Amygdala (tissue), 56 donors: ENCODE measurements at places on chromosomes 13 and 19.

DNA sequence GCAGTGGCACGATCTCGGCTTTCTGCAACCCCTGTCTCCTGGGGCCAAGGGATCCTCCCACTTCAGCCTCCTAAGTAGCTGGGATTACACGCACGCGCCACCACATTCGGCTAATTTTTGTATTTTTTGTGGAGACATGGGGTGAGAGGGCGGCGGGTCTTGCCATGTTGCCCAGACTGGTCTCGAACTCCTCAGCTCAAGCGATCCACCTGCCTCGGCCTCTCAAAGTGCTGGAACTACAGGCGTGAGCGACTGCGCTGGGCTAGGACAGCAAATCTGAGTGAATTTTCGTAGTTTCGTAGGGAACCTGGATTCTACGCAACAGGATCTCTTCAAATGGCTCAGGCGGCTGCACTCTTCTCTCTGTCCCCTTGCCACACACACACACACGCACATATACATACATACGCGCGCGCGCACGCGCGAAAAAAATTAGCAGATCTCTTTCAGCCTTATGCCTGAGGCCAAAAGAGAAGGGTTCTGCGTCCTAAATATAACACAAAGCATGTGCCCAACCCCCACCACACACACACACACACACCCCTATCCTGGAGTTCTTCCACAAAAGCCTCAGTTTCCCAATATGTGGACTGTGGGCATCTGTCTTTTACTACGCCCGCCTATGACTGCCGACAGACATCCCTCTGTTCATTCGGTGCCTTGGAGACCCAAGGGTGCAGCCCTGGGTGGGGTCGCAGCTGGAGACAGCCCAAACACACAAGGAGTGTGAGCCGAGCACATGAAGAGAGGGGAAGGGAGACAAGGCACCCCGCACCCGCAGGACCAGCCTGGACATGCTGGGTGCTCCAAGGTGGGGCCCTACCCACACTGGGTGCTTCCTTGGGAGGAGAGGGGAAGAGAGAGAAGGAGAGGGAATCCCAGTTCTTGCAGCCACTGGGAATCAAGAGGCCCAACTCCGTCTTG lies 616 bp downstream of the PINLYP start:
- no peak for DNase-seq

DNA sequence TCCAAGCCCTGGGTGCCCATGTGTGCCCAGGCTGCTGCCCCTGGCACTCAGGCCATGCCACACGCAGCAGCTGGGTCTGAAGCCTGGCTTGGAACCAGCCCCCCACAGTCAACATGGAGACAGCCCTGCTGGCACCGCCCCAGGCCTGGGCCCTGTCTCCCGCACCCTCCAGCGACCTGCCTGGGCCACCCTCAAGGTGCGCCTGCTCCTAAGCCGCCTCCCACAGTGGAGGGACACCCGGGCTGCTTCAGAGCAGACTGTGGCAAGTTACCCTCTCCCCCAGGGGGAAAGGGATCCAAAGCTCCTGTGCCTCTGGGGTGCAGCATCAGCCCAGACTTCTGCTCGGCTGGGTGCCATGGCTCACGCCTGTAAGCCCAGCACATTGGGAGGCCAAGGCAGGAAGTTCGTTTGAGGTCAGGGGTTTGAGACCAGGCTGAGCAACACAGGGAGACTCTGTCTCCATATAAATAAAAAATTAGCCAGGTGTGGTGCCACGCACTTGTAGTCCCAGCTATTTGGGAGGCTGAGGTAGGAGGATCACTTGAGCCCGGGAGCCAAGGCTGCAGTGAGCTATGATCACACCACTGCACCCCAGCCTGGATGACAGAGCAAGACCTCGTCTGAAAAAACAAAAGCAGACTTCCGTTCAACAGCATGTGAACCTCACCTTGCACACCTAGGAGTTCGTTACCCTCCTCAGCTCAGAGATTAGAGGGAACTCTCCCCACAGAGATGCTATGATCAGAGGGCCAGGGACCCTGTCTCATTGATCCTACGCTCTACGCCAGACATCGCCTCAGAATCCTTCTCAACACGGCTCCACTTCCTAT lies 15.6 kb downstream of the ELL start:
- no peak for DNase-seq

- DNase-seq, result no peak
Observed at GRCh38 chr19:29247051-29247450, 34.1 kb upstream of the UQCRFS1 start.

GRCh38 chr19:5231857-5232678 lies 108.5 kb downstream of the PTPRS start:
- DNase-seq, result no peak

DNA sequence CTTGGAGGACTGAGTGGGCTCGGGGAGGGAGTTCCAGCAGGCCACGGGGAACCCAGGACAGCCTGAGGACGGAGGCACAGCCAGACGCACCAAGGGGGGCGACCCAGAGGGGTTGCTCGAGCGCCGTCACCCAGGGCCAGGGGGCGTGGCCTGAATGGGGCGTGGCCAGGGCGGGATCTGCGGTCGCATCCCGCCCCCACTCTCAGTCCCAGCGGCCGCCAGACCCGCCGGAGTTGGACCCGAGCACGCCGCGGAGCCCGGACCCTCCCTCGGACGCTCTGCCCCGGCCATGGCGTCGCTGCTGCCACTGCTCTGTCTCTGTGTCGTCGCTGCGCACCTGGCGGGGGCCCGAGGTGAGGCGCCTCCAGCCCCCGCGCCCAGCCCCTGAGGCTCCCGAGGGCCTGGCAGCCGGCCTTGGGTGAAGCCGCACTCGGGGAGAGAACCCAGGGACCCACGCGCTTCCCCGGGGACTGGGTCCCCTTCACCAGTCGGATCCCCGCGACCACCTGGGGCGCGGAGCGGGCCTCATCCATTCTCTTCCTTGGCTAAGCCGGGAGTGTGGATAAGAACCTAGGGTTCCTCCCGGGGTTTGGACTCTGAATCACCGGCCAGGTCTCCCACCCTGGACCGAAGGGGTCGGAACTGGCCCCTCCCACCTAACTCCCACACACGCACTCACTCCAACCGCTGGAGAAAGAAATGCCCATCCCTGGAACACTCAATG lies at the start of gene CILP2:
Gene CILP2 (plus strand): TSS at position 205 of the 724 bp plus-strand sequence. CDS start 85 bp downstream, at position 290.
- DNase-seq, result no peak

GRCh38 chr13:40472427-40473220 lies 193.8 kb downstream of the FOXO1 start:
- DNase-seq, result no peak

- no peak for DNase-seq
Observed at GRCh38 chr13:63345835-63346234, 1930.2 kb upstream of the PCDH20 start.

DNA sequence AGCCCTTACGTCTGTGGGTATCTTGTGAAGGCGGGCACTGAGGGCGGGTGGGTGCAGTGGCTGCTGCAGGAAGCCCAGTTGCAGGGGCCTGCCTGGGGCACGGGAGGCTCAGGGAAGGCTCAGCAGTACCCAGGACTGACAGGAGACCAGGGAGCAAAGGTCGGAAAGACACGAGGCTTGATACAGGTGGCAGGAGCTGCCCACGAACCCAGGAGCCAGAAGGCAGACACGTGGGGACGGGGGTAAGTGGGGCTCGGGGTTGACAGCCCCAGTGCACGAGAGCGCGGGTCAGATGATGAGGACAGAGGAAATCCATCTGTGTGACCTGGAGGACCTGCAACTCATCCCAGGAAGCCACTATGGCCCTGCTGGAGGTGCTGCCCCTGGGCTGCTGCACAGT lies 25.3 kb downstream of the ELAVL1 start:
- no peak for DNase-seq

DNA sequence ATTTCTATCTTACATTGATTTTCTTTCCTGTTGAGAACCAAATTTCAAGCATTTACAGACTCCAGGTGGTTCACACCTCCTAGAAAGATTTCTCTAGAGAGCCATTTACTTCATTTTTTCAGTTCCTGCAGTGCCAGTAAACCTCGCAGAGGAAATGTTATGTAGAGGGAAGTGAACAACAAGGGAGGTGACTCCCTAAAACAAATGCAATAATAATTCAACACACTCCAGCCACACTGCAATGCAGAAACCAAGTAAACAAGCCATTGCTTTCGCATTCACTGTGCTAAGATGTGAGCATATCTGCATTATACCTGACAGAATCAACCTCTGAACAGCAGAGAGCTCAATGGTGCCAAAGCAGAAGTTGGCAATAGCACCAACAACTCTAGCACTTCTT lies 215.1 kb downstream of the RBM26 start:
- DNase-seq, result no peak

DNA sequence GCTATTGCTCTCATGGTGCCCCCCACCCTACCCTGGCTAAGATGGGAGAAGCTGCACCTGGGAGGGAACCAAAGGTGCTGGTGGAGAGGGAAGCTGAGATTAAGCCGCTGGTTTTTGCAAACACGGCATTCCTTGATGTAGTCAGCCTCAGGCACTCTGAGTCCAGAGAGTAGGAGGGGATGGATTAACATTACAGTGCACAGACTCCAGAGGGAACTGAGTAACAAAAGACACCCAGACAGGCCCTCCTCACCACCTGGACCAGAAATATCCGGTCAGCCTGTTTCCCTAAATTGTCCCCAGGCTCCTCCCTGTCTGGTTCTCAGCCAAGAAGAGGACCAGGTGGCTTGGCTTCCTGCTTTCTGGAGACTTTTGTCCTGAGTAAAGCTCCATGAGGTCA lies 28.9 kb upstream of the PABPC3 start:
- DNase-seq, result no peak

GRCh38 chr13:38213314-38213713 lies 136.3 kb upstream of the UFM1 start:
- DNase-seq, result no peak

- DNase-seq, result peak; percentile 89
Observed at GRCh38 chr19:37077934-37078716, at the start of gene ZNF420. ZNF420 (plus strand) TSS chr19:37078433; CDS start chr19:37089119, 10,686 bp downstream.

DNA sequence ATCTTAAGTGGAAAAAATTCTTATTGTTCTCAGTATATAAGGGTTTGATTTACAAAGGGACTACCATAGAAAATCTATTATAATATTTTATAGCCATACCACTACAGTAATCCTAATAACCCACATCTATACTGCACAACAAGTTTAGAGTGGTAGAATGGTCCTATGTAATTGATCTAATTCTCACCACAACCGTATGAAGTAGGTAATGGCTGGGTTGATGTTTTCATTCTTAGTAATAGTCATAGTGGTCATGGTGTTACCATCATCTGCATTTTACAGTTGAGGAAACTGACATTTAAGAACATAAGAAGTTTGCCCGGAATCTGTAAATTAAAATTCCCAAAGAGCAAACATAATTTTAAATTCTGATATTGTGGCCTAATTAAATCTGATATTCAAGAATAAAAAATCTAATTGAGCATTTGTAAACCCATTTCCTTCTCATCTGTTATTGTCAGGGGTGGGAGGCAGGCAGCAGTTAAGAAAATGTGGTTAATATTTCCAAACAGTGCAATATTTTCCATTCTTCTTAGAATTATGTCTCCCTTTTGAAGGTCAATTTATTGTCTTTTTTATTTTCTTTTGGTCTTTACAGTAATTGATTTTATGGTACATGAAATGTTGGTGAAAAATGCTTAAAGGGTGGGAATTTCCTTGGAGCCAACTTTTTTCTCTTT lies 65.6 kb downstream of the DHRS12 start:
- DNase-seq, result no peak

DNA sequence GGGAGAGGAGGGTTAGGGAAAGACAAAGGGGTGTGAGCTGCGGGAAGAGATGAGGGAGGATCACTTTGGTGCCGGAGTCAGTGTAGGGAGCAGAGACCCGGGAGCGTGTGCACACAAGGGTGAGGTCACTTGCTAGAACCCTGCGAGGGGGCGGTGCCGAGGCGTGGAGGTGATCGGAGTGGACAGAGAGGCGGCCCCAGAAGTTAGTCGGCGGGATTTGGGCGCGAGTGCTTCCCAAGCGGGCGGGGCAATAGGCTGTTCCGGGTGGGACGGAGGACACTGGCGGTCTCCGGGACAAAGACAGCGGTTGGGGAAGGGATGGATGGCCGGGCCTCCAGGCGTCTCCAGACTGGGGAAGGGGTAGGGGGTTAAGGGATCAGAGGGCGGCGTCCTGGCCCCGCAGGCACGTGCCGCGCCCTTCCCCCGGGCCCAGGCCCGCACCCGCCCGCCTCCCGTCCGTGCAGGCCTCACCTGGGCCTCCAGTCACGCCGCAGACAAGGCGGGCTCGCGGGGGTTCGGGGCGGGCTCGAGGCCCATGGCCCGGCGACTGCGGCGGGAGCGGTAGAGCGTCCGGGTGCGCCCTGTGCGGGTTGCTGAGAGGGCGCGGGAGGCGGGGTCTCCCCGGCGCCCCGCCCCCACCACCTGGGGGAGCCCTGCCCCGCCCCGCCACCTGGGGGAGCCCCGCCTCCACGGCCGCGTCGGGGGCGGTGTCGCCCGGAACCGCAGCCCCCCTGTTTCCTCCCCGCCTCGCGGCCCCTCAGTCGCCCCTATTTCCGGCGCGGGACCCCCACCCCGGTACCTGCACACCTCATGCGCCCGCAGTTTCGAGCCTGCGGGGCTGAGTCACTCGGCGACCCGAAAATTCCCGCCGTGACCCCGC lies at the start of gene LPAR2:
Gene LPAR2 (minus strand): TSS at position 600 of the 880 bp plus-strand sequence. CDS start 945 bp downstream, outside the sequence.
- no peak for DNase-seq

GRCh38 chr19:4929186-4929585 lies 19.9 kb downstream of the UHRF1 start:
- no peak for DNase-seq

DNA sequence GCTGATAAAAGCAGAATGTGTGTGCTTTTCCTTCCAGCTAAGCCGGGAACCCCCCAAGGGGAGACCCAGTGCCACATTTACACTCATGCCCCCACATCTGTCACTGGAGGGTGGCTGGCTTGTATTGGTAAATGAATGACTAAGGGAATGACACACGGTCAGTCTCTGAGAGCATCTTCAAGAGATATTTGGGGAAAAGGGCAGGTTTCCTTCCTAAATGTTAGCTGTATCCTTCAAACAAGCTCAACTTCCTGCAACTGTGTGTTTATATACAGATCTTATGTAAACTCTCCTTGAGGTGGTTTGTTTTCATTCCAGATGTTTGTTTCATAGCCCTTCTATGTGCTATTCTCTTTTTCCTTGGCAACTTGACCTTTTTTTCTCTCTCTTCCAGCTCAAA lies 192.6 kb downstream of the COL4A1 start:
- DNase-seq, result no peak

DNA sequence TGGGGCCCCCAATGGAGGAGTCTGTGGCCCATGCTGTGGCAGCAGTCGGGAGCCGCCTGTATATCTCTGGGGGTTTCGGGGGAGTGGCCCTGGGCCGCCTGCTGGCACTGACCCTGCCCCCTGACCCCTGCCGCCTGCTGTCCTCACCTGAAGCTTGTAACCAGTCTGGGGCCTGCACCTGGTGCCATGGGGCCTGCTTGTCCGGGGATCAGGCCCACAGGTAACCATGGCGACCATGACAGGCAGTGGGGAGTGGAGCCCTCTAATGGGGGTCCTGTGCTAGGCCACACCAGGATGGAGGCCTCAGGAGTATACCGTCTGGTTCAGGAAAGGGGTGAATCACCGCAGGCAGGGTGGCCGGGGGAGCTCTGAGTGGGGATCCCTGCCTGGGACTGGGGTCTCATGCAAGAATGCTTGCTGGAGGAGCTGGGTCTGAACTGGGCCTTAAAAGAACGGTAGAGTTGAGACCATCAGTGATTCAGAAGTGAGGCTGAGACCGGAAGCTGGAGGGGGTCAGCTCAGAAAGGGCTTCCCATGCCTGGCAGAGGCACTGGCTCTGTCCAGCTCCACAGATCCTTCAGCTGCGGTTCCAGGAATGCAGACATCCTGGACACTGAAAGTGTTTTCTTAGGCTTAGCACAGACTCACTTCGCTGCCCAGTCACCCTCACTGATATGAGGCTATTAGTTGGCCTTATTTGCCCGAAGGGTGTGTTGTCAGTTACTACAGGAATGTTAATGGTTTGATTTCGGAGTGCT lies 29.1 kb downstream of the CNFN start:
- DNase-seq, result no peak

GRCh38 chr13:40194224-40194806 lies 472.1 kb downstream of the FOXO1 start:
- no peak for DNase-seq

GRCh38 chr19:15288146-15288963 lies 44.0 kb downstream of the BRD4 start:
- peak; percentile 79 for DNase-seq
